T1000 (cell line): ENCODE measurements at places on chromosomes 12 and 14.
A peak's percentile ranks its signal among the peaks of the same experiment; 100 is the strongest.

DNA sequence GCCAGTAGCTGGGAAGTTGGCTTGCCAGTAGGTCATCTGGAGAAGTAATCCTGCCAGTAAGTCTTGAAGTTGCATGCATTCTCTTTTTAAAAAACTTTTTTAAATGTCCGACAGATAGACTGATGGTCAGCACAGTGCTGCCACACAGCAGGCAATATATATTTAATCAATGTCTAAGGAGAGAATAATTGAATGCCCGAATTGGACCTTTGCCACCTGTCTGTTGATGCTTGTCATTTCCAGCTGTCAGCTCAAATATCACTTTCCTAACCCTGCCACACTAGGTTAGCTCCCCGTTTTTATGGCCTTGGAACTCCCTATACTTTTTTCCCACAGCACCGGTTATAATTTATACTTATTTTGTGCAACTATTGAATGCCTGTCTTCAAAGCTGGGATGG lies 2.1 kb upstream of the SLC15A4 start:
- no peak for DNase-seq

- DNase-seq = no peak
Observed at GRCh38 chr12:94182986-94183707, 34.8 kb downstream of the PLXNC1 start.

- DNase-seq = no peak
Observed at GRCh38 chr12:65546528-65546927, 268.0 kb downstream of the MSRB3 start.

DNA sequence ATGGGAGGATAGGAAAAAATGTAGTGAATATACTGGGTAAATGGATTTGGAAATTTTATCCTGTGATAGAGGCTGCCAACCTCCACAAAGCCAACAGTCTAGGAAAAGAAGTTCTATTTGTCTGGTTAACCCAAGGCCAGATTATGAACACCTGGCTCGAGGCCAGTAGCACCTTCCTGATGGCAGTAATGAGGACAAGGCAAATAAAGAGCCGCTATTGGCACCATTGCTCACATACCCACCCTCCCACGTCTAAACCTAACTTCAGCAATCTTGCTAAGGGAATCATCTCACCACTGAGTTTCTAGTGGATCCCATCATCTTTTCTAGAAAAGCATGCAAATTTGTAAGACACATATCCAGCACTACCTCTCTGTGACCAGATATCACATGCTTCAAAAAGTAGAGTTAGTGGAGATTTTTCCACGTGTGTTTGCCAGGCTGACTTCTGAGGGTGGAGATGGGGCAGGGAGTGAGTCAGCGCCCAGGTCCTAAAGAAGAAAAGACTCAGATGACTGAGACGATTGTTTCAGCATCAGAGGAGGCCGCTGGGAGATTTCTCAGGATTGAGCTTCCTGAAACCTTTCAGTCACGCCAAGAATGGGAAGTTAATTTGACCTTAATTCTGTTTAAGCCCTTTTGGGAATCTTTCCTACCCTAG lies 362.9 kb downstream of the EMP1 start:
- DNase-seq = no peak

GRCh38 chr12:19704966-19705365 lies 265.7 kb downstream of the AEBP2 start:
- DNase-seq = no peak

- no peak for DNase-seq
Observed at GRCh38 chr12:32305163-32305562, 94.2 kb upstream of the FGD4 start.

GRCh38 chr14:99879401-99880295 lies 86.4 kb downstream of the EML1 start:
- DNase-seq = no peak

- peak; percentile 84 for DNase-seq
Observed at GRCh38 chr14:99758121-99758821, 34.9 kb upstream of the EML1 start.

DNA sequence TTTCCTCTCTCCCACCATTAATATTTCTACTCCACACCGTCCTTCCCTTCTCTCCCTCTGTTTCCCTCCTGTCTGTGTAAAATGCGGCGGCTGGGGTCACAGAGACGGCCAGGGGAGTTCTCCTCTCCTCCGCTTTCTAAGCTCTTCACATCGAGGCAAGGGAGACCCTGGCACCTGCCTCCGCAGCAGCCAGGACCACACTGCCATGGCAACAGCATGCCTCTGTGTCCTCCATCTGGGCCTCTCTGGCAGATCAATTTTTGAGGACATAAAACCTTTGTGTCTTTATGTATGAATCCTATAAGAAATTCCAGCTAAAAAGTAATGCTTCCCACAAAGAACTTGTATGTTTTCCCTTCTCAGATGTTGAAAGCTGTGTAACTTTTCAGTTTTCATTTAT lies 41.4 kb downstream of the DYRK4 start:
- no peak for DNase-seq

DNA sequence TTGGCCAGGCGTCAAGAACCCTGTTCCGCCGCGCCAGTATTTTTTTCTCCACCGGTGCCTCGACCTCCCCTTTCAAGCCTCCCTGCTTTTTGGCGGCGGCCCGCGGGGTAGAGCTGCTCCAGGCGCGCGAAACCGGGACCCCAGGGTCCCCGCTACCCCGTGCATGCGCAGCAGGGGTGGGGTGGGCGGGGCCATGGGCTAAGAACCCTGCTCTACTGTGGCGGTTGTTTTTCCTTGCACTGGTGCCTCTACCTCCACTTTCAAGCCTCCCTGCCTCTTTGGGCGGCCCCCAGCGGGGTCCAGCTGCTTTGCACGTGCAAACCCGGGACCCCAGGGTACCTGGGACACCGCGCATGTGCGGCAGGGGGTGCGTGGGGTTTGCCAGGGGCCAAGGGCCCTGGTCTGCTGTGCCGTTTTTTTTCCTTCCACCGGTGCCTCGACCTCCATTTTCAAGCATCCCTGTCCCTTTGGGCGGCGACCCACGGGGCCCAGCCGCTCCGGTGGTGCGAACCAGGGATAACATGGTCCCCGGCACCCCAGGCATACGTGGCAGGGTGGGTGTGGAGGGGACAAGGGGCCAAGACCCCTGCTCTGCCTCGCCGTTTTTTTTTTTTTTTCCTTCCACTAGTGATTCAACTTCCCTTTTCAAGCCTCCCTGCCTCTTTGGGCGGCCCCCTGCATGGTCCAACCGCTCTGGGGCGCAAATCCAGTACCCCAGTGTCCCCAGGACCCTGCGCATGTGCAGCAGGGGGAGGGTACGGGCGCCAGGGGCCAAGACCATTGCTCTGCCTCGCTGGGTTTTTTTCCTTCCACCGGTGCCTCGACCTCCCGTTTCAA lies 326.8 kb downstream of the ALG10 start:
- no peak for DNase-seq

- DNase-seq = no peak
Observed at GRCh38 chr14:32702088-32702487, 236.6 kb upstream of the NPAS3 start.

- DNase-seq = peak; percentile 19
Observed at GRCh38 chr12:109191621-109192250, 75.3 kb downstream of the ACACB start.

- no peak for DNase-seq
Observed at GRCh38 chr12:72658615-72659014, 386.4 kb downstream of the TRHDE start.

DNA sequence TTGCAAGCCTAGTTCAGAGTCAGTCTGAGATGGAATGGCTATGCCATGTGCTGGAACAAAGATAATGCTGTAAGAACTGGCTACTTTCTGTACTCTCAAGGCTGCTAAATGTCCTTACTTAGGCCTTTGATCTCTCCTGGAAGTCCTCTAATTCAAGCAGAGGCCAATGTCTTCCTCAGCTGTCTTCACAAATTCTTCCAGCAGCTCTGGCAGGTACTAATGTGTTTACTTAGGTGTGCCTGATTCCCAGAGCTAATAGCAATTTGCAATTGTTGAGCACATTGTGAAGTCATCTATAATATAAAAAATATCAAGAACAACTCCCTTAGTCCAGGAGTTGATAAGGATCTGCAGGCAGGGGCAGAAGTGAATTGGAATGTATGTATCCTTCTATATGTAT lies 3.8 kb upstream of the MYF5 start:
- DNase-seq = no peak

- DNase-seq = no peak
Observed at GRCh38 chr12:128076188-128076587, 190.8 kb upstream of the TMEM132C start.

GRCh38 chr14:55313480-55313879 lies 42.3 kb downstream of the FBXO34 start:
- no peak for DNase-seq

GRCh38 chr14:92613008-92613658 lies 99.6 kb downstream of the RIN3 start:
- no peak for DNase-seq
